Right ventricle myocardium superior (tissue), 1 donor: ENCODE measurements at places on chromosomes 2 and 18.

DNA sequence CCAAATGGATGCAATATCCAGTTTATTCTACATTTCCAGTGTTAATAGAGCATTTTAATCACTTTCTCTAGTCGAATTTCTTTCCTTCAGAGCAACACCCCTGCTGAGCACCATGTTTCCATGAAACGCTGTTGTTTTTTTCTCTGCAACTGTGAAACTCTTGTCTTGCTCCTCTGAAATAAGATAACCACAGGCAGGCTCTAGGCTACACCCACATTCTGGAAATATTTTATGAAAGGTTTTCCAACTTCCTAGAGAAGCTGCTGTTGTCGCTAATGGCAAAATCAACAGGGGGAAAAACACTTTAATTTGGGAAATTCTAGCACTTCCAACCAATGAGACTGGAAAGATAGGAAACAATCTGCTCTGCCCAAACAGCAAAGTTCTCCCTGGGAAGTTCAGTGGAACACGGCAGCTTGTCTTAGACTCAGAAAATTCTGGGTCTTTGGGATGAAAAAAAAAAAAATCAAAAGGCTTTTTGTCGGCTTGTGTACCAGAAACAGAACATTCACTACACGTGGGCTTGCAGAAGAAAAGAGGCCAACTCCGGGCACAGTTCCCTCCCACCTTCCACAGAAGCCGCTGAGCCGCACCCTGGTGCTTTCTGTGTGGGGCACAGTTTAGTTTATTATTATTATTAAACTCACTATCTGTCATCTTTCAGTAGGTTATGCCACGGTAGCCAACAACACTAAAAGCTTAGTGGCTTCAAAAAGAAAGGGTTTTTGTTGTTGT is 98.7 kb downstream of the MMADHC start:
- DNase-seq: no peak

GRCh38 chr2:157856187-157856515 is 20.0 kb downstream of the ACVR1 start:
- DNase-seq: no peak

- DNase-seq: no peak
Measured at GRCh38 chr2:140164449-140164848, 1384.3 kb upstream of the NXPH2 start.

DNA sequence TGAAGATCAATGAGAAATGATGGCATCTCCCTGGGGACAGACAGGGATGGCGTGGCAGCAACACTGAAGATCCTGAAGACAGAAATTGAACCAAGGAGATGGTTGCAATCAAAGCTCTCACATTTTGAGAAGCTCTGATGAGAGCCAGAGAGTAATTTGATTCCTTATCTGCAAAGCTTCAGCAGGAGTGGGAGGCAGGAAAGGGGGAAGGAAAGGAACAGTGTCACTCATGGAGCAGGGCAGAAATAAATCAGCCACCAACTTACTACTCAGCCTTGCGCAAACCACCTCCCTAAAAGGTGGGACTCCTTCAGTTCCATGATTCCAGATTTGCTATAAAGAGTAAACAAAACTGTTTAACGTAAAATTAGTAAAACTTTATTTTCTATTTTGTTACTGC is 119.2 kb downstream of the CACNB4 start:
- no peak for DNase-seq

DNA sequence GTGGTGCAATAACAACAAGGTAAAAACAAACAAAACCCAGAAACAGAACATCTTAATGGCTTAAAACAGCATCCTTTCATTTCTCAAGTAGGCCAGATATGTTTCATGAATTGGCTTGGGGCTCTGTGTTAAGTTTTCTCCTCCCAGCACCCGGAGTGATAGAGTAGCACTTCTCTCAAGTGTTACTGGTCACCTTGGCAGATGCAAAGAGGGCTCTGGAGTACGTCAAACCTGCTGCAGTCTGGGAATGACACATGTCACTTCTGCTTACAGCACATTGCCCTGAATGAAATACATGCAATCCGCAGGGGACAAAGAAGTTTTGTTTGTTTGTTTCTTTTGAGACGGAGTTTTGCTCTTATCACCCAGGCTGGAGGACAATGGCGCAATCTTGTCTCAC is 639.3 kb downstream of the CNTNAP5 start:
- DNase-seq: no peak

GRCh38 chr2:43230951-43231827 is 4.8 kb upstream of the ZFP36L2 start:
- no peak for DNase-seq

DNA sequence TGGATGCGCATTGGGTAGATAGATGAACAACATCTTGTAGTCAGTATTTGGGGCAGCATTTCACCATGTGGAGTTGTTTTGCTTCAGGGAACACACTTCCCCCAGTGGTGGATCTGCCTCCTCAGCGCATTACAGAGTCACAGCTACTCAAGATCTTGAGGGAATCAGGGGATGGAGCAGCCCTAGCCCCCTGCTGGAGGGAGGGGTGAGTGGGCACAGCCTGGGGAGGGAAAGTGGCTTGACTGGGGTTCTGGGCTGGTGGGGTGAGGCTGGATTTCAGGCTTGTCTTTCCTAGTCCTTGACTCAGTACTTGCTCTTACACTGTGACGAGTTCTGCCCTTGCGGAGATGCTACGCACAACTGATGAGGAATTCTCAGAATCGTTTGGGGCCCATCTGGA is 271.0 kb upstream of the HS6ST1 start:
- DNase-seq: no peak

- DNase-seq: no peak
Measured at GRCh38 chr2:232512602-232513001, 7.6 kb upstream of the PRSS56 start.
